ENCODE measurements at places on chromosomes 3 and 15. TPM values are rescaled to one million over a fixed set of nuclear protein-coding genes. Genes with fewer than 3 reads are reported as not detected.

Gene GPR27
- 2.6 TPM for total RNA-seq

DNA sequence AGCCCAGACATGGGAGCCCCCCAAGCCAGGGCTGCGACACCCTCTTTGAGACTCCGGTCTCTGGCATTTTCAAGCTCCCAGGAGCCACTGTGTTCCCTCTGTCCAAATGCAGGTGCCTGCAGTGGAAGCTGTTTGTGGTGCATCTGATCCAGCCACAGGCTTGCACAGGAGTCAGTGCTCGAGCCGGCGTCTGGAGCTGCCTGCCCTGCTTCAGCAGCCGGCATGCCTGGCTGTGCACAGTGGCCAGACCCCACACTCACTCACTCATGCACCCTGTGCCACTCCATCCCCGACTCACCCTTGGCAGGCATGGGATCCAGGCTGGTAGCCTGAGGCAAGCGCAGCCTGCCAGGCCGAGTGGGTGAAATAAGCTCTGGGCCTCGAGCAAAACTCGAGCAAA is 555.0 kb upstream of the CCDC54 start:
- DNase-seq: no peak

- no peak for DNase-seq
These were observed 28.3 kb downstream of the MELTF start for GRCh38 chr3:197001106-197001971.

GRCh38 chr3:172002512-172003078 is 36.8 kb upstream of the FNDC3B start:
- DNase-seq: no peak

DNA sequence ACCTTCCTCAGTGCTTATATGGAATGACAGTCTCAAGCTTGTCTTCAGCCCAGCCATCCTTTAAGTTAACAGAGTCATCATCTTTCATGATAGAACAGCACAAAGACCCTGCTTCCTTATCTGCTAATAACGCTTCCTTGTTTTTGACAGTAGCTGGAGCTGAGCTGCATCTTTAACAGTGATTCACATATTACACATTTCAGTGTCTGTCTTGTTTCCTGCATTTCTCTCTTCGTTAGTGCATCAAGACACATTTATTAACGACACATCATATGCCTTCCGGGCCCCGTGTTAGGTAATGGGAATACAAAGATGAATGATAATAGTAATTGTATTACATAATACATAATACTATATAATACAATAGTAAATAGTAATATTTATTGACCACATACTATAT is 30.2 kb upstream of the GREM1 start:
- no peak for DNase-seq

Measured in CD8-positive, alpha-beta memory T cell (primary cell).